ENCODE measurements at places on chromosomes 13 and 19.

GRCh38 chr19:44943801-44944249 lies 1.8 kb downstream of the APOC4 start:
- peak; percentile 45 for DNase-seq

DNA sequence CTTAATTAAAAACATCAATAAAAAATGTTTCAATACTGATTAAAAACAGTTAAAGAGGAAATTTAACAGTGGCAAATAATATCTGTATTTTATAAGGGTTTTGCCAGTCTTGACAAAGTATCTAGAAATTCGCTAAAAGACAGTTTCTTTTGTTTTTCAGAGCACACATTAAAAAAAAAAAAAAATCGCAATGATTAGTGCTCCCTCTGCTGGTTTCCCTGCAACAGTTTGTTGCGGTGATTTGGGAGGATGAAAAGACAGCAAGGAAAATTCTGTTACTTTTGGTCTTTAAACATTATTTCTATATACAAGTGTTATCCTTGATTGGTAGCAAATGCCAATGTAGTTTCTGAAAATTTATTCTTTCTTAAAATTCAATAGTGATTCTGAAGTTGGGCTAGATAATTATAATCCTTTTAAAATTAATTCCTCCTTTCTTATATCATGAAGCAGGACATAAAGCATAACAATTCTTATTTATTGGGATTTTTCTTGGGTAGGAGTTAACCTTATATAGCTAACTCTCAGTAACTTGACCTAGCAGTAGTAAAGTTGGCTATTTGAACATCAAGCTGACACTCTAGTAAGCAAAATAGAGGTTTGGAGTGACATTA lies 23.1 kb upstream of the SPRY2 start:
- DNase-seq, result peak; percentile 30

- DNase-seq, result no peak
Observed at GRCh38 chr13:112839356-112840105, 129.5 kb upstream of the MCF2L start.

DNA sequence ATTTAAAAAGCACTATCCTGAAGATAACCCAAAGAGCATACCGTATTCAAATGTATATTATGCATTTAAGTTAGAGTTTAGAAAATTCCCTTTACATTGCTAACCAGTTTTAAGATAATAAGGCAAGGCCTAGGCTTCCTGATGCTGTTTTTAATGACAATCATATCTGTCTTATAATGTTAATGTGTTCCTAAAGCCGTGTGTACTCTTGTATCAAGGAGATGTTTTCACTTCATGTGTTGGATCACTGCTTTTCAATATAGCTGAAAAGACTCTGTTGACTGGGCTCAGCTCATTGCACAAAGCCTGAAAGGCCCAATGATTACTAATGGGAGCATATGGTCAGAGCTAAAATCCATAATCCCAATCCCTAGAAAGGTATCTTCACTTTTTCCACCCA lies 81.6 kb downstream of the DACH1 start:
- no peak for DNase-seq

GRCh38 chr13:112078216-112078615 lies 11.3 kb downstream of the SOX1 start:
- DNase-seq, result no peak

DNA sequence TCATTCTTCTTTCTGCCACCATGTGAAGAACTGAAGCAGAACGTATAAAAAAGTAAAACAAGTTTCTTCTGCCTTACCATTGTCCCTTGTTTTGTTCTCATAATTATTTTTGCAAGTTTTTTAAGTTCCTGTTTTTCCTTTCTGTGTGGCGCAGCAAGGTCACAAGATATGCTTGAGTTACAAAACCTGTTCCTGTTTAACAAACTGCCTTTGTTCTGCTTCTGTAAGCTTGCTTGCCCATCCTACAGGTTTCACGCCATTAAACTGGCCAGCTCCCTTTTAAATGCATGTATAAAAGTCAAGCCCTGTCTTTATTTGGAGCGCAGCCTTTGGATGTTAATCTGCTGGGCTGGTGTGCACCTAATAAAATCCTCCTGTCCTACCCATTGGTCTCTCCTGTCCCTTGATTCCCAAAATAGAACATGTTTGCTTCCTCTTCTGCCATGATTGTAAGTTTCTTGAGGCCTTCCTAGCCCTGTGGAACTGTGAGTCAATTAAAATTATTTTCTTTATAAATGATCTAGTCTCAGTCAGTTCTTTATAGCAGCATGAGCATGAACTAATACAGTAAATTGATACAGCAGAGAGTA lies 1115.4 kb downstream of the SLITRK1 start:
- DNase-seq, result no peak

DNA sequence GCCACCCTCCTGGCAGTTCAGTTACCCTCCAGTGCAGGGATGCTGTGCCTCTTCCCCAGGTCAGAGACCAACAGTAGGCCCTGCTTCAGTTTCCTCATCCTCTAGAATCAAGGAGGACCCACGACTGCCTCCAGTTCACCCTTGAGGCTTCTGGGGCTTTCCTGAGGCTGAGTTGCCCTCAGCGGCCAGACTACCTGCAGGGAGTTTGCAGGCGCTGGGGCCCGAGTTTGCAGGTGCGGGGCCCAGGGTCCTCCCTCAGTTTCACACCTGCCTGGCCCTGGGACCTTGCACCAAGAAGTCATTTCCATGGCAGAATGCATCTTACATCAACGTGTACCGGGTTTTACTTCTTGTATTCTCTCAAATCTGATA lies 38.9 kb upstream of the C19orf12 start:
- DNase-seq, result no peak

DNA sequence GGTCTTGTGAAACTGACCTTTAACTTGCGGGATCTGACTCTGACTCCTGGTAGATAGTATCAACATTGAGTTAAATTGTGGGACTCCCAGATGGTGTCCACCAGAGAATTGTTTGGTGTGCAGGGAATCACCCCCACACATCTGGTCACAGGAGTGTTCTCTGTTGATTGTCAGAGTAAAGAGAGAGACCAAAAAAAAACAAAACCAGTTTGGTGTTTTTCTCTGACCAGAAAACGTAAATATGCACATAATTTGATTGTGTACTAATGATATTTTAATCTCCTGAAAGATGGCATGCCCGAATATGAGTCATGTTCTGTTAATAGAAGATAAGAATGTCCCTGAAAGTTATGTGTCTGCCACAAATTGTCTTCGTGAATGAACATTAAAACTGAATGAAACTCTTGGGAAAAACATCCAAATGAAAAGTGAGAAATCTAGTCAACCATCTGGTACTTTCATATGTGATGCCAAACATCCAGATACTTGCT lies 118.5 kb upstream of the GPC6 start:
- DNase-seq, result no peak

DNA sequence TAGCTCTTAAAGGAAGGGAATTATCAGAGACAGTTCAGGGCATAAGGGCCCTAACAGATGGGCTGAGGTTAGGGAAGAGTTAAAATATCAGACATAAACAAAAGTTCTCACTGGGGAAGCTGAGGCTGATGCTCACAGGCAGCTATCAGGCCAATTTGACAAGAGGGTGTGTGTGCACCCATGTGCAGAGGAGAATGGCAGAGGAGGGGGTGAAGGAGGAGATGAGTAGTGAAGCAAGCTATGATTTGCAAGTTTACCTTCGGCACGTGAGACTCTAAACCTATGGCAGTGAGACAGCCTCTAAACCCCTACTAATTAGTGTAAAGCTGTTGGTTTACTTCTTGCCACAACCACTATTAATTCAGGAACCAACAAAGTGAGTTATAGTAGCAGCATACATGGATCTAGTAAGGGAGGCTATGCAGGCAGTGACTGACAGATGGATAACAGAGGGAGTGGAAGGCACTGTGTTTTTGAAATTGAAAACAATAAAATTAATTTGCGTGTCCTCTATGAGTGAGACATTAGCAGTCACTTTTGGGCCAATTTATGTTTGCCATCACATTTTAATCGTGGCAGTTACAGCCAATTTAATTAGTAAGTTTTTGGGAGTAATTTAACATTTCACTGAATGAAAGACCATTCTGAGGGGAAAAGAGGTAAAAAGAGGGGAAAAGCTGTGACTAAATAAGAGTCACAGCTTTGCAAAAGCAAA lies 99.6 kb upstream of the HTR2A start:
- DNase-seq, result no peak

DNA sequence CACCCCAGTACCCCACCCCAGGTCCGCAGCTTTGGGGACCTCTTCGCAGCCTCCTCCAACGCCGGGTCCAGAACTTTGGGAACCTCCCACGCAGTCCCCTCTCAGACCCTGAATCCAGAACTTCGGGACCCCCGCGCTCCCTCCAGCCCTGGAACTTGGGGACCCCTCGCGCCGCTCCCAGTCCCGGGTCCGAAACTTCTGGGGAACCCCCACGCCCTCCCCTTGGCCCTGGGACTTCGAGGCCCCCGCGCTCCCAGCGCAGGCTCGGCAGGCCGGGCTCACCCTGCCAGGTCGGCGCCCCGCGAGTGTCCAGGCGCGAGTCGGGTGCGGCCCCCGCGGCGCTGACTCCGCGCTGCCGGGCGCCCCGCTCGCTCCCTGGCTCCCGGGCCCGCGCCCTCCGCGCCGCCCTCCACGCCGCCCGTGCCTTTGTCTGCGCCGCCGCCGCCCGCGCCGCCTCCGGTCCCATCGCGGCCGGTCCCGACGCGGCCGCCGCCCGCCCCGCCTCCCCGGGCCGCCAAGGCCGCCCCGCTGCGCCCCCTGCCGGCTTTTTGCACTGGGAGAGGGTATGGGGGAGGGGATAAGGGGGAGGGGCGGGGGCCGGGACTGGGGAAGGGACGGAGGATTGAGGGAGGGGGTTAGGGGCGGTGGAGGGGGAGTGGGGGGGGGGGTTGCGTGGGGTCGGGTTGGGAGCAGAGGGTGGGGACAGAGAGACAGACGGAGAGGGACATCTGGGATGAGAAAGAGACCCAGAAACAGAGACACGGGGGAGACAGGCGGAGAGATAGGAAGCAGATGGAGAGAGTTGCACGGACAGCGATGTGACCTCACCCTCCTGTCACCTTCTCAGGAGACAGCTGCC lies at the start of gene HOMER3:
HOMER3 (minus strand) TSS at position 449 of the 859 bp plus-strand sequence. CDS start 2,235 bp downstream, outside the sequence.
- peak; percentile 66 for DNase-seq

GRCh38 chr19:47633517-47633916 lies 24.6 kb downstream of the BICRA start:
- no peak for DNase-seq

DNA sequence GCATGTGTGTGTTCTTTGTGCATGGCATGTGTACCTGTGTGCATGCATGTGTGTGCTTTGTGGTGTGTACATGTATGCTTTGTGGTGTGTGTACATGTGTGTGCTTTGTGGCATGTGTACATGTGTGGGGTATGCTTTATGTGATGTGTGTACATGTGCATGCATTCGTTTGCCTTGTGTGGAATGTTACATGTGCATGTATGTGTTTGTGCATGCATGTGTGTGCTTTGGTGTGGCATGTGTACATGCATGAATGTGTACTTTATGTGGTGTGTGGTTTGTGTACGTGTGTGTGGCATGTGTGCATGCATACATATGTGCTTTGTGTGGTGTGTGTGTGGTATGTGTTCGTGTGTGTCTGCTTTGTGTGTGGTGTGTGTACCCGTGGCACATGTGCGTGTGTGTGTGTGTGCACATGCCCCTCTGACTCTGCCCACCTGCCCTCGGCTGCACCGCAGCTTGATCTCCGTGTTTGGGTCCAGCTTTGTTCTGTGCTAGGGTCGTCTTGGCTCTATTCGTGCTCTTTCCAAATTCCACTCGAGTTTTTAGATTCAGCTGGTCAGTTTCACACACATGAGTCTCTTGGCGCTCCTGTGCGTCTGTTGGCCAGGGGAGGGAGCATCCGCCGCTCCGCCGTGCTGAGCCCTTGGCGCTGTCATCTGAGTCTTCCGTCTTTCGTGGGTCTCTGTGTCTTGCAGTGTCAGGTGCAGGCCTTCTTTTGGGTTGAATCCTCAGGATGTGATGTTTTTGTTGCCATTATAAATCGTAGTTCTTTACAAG lies 46.5 kb upstream of the TFDP1 start:
- DNase-seq, result no peak

DNA sequence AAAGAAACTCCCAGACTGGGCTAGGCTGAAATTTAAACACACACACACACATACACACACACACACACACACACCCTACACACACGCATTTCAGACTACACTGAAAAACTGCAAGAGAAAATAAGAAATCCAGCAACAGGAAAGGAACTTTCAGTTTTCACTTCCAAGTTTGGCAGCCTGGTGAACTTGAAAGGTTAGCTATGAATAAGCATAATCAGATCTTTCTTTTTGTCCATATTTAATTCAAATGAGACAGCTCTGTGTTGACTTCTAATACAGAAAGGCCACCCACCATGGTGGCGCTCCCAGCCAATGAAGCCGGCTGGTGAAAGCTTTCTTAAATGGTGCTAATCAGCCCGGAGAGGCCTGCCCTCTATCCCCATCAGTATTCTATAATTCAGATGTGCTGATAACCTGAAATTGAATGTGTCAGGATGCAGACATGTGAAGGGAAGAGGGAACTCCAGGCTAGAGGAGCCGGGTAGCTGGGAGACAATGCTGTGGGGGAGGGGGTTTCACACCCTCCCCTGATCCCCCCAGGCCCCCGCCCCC lies 108.3 kb upstream of the ZNF536 start:
- DNase-seq, result no peak

- DNase-seq, result no peak
Observed at GRCh38 chr13:98909016-98909415, 68.8 kb downstream of the DOCK9 start.

- no peak for DNase-seq
Observed at GRCh38 chr19:2978772-2979171, 1.4 kb downstream of the TLE6 start.

GRCh38 chr19:7762719-7763293 lies at the start of gene CLEC4M:
Gene CLEC4M (plus strand): TSS chr19:7763243. CDS start chr19:7763267, 24 bp downstream.
- no peak for DNase-seq

- no peak for DNase-seq
Observed at GRCh38 chr13:25180775-25181537, 8.9 kb upstream of the AMER2 start.

GRCh38 chr13:50484472-50485113 lies 358.9 kb downstream of the DLEU7 start:
- DNase-seq, result no peak

DNA sequence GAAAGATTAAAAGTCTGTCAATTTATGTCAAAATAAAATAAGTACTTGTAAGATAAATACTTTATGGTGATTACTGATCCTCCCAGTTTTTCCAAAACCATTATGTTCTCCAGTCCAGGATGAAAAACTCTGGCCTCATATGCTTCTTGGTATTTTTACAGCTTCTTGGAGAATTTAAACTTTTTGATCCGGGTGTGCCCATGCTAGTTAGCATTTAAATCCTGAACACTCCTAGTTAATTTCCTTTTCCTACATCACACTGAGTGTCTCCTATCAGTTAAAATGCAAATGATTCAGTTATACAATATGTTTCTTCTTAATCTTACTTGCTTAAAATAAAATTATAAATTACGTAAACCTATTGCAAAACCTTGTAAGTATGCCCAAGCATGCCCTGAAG lies 499.9 kb upstream of the SLITRK6 start:
- DNase-seq, result no peak

GRCh38 chr19:3224346-3225168 lies at the start of gene CELF5:
Gene CELF5 (plus strand): TSS chr19:3224661. CDS start chr19:3224740, 79 bp downstream.
- DNase-seq, result peak; percentile 64

DNA sequence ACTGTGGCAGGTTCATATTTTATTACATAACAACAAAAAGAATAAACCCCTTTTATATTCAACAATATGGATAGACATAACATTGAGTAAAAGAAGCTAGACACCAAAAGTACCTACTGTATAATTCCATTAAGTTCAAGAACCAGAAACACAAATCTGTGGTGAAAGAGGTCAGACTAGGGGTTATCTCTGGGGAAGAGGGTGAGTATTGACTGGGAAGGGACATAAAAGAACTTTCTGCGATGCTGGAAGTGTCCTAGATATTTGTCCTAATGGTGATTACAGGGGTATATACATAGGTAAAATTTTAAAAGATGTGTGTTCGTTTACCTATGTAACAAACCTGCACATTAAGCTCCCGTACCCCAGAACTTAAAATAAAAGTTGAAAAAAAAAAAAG lies 103.0 kb downstream of the SUCLA2 start:
- DNase-seq, result no peak

GRCh38 chr13:46546084-46546768 lies 6.7 kb upstream of the LRCH1 start:
- DNase-seq, result no peak

Data from erythroblast (primary cell).